Astrocyte (in vitro differentiated cells and primary cell): ENCODE measurements at places on chromosomes 11 and 22.

GRCh38 chr11:45655012-45655283 is 10.5 kb downstream of the CHST1 start:
- DNase-seq, result no peak

GRCh38 chr22:36935694-36936093 is 22.3 kb downstream of the CSF2RB start:
- no peak for DNase-seq

- no peak for DNase-seq
Observed at GRCh38 chr11:108931168-108931567, 266.3 kb downstream of the DDX10 start.

GRCh38 chr11:70612459-70613141 is 214.3 kb downstream of the CTTN start:
- DNase-seq, result no peak

- no peak for DNase-seq
Observed at GRCh38 chr11:48272606-48273005, 8.9 kb downstream of the OR4X1 start.

DNA sequence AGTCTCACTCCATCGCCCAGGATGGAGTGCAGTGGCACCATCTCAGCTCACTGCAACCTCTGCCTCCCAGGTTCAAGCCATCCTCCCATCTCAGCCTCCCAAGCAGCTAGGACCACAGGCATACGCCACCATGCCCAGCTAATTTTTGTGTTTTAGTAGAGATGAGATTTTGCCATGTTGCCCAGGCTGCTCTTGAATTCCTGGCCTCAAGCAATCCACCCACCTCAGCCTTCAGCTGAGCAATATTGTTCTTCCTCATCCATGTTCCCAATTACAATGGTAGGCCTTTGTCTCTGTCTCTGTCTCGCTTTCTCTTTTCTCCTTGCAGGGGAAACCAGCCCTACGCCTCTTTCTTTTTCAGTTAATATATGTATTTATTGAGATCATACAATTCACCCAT is 10.3 kb downstream of the HSPA8 start:
- no peak for DNase-seq

DNA sequence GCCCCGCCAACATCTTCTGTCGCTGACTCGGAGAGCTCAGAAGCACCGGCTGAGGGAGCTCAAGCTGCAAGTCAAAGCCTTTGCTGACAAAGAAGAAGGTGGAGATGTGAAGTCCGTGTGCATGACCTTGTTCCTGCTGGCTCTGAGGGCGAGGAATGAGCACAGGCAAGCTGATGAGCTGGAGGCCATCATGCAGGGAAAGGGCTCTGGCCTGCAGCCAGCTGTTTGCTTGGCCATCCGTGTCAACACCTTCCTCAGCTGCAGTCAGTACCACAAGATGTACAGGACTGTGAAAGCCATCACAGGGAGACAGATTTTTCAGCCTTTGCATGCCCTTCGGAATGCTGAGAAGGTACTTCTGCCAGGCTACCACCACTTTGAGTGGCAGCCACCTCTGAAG is 6.7 kb downstream of the RAG1 start:
- no peak for DNase-seq

GRCh38 chr11:115652094-115652493 is 147.9 kb upstream of the CADM1 start:
- DNase-seq, result no peak

DNA sequence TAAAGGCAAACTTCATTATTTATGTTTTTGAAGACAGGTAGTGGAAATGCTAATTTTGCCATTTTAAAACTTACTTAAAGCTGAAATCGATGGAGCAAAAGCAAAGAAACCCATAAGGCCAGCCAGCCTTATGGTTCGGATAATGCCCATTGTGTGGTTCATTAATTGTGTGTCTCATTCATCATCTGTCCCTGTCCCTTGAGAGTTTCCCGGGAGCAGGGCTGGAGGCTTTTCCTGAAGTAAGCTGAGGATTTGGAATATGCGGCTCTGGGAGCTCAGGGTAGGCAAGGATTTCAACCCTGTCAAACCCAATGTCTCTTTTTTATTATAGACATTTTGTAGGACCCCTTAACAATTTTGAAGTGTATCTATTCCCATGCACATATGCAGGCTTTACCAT is 790.0 kb upstream of the KIRREL3 start:
- no peak for DNase-seq

DNA sequence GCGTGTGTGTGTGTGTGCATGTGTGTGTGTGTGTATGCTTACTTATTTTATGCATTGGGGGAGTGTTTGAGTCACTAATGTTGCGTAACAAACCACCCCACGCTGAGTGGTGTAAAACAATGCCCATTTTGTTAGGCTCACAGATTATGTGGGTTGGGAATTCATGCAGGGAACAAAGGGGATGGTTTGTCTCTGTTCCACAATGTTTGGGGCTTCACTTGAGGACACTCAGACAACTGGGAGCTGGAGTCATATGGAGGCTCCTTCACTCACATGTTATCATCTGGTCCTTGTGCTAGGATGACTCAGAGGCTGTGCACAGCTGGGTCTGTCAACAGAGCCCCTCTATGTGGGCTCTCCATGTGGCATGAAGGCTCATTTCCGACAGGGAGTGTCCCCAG is 51.3 kb upstream of the LARGE1 start:
- no peak for DNase-seq

DNA sequence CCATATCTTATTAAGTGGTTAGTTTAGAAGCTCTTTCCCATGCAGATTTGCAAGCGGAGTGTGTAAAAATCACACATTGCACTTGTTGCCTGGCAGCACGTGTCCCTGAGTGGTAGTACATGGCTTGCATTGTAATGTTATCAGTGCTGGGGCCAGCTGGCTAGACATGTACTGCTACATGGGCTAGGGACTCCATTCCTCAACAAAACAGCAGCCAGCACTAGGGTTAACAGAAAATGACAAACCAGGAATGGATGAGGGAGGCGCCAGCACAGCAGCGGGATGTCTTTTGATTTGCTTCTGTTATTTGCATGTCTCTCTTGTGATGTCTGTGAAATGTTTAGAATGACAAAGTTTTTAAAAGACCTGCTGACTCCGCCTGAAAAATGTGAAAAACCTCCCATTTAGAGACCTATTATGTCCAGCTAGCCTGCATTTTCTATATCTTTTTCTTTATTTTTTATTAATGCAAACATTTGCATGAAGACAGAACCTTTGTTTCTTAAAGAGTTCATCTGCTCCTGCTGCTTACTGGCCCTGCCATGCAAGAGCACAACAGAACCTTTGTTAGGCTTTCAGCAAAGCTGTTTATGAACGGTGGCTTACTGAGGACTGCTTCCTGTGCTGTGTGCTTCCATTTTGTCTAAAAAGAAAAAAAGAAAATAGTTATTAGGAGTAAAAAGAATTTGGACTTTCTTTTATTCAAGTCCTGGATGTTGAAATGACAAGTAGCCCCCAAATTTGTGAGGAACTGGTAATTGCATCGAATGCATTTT is 40.7 kb downstream of the CSTPP1 start:
- DNase-seq, result peak; percentile 5

DNA sequence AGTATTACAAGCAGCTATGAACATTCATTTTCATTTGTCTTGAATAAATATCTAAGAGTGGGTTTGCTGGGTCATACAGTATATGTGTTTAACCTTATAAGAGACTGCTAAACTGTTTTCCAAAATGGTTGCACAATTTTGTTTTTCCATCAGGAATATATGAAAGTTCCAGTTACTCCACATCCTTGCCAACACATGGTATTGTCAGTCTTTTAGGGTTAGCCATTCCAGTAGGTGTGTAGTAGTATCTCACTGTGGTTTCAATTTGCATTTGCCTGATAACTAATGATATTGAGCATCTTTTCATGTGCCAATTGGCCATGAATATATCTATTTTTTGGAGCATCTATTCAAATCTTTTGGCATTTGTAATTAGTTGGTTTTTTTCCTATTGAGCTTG is 7.7 kb upstream of the CCDC83 start:
- no peak for DNase-seq

DNA sequence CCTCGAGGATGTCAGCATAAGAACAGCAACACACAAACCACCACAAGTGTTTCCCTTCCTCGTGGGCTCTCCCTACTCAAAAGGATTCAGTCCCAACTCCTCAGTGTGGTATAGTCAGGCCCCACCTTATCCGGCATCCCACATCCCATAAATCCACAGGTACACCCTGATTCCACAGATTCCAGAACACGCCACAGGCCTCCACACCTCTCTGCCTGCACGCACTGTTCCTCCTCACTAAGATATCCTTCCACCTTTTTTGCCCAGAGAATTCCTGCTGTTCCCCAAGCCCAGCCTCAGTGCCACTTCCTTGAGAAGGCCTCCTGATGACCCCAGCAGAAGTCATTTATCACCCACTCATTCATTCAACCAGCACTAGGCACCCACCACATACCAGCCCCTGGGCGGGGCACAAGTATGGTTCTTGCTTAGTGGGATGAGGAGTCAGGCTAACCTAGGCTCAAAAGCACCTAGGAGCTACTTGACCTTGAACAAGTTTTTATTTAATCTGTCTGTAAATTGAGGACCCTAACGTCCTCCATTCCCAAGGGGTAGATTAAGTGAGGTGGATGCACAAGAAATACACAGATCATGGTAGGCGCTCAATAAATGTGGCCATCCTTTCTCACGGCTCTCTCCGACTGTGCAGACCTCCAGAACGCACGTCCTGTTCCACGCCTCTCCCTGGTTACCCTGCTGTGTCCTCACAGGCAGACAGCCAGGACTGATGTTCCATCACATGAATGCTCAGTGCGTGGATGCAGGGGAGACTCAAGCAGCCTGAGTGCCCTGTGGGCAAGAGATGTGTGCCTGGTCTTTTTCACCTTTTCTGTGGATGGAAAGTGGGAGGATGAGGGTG is 2.1 kb upstream of the KCNJ4 start:
- DNase-seq, result no peak

DNA sequence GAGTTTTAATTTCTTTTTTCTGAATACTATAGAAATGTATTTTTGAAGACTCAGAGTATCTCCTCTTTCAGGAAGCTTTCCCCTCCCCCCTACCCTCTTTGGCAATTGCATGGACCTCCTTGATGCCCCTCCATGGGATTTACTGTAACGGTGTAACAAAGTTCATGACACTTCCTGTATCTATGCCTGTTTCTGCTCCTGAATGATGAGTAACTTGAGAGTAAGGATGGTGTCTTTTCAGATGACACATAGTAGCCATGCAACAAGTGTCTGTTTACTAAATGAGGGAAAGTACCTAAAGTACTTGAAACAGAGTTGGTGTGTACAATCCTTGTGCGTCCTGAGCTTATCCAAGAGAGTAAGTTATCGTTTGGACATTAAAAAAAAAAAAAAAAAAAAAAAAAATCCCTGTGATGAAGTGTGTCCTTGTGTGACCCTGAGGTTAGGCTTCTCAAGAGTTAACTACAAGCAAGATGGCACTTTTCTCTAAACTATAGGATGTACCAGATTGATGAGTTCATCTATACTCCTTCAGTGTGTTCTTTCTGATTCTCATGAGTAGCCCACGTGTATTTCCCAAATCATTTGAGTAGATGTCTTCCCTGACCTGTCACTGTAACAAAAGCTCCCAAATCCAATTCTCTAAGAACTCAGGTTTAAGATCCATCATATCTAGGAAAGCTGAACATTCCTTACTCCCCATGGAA is 7.4 kb downstream of the ETS1 start:
- DNase-seq, result no peak

DNA sequence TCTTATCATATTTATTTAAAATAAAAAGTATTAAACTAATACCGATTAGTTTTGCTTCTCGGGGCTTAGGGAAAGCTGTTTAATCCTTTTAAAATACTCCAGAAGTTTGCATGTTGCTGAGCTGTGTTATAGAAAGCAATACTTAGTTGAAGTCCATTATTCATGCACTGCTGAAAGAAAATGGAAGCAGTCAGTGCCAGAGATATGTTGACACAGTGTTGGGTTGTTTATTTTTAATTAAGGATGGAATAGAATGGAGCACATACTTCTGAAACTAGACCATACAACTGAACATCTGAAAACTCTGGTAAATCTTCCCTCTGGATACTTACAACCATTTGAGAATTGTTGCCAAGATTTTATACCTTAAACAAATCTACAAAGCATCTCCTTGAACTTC is 282.7 kb upstream of the CCDC179 start:
- DNase-seq, result no peak

GRCh38 chr22:49848690-49849160 is 4.9 kb upstream of the ZBED4 start:
- DNase-seq, result no peak

DNA sequence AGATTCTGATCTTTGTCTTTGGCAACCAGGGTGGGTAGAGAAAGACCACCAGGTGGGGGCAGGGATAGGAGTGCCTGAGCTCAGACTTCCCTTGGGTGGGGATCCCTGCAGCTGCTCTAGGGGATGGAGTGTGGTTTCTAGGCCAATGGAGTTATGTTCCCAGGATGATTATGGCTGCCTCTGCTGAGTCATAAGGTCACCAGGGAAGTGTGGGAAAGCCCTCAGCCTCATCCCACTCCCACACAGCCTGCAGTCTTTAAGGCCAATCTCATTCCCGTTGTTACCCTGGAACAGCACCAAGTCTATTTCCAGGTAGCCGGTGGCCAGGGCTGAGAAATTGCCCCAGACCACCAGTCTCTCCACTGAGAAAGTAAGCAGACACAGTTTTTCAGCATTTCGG is 2269.3 kb upstream of the RAG2 start:
- DNase-seq, result no peak

DNA sequence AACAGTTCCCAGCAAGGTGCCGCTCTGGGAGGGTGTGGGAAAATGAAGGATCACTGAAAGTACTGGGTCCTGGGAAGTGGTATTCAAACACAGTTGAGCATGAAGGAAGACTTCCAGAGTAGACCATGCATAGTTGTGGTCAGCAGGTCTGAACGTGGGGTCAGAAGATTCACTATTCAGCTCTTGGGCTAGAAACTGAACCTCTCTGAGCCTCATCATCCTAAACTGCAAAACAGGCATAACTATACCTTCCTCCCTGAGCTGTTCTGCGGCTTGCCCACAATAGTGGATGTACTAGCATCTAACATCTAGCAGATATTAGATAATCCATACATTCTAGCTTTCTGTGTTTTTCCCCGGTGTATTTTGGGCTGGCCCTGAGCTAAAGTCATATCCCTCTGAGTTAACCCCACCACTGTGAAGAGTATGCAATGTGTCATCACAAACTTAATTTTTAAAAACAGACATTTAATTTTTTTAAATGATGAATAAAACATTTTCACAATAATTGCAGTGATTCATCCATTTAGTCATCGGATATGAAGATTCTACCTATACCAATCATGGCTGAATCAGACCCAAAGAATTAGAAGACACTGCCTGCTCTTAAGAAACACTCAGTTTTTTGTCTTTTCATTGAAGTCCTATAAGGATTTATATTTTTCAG is 179.1 kb downstream of the BLID start:
- peak; percentile 79 for DNase-seq

DNA sequence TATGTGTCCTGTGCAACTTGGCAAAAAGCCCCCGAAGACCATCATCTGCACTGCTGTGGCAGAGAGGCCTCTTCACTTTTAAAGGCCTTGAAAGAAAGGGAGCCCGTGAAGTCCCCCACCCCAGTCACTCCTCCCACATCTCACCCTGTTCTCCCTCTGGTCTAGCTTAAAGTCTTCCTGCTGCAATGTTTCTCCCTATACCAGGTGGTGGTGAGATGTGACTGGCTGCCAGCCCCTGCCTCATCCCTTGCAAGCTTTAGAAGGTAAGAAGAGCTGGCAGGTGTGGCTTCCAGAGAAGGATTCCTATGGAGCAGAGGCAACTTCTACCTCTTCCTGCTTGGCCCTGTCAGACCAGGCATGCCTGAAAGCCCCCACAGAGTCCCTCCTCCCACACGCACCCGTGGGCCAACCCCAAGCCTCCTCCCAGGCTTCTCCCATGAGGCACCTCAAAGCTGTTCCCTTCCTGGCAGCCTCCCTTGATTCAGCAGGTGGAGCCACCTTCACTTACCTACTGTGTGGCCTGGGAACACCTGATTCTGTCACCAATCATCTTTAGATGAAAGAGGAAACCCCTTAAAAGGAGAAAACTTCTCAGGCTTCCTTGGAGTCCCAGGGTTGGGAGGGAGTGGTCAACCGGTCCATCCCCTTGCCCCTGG is 4.0 kb upstream of the TRIM29 start:
- no peak for DNase-seq
